ENCODE measurements at places on chromosomes 12 and 14.

DNA sequence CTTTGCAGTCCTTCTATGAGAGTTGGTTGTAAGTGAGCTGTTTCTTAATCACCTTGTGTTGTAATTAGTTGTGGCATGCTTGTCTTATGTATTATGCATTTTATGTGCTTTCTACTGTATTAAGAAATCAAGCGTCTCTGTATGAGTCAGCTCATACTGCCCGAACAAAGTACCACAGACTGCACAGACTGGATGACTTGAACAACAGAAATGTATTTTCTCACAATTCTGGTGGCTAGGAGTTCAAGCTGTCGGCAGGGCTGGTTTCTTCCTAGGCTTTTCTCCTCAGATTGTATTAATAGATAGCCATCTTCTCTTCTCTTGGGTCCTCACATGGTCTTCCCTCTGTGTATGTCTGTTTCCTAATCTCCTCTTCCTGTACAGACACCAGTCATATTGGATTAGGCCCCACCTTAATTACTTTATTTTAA, 77.7 kb downstream of the FLRT2 start:
- no peaks in the 10 kb centered on the region for H3K27me3 ChIP-seq
- no peaks in the 10 kb centered on the region for H3K4me1 ChIP-seq
- H3K4me3 ChIP-seq, result no peak overlapping the region
- no peak overlapping the region for H3K27ac ChIP-seq
- DNase-seq, result no peak

DNA sequence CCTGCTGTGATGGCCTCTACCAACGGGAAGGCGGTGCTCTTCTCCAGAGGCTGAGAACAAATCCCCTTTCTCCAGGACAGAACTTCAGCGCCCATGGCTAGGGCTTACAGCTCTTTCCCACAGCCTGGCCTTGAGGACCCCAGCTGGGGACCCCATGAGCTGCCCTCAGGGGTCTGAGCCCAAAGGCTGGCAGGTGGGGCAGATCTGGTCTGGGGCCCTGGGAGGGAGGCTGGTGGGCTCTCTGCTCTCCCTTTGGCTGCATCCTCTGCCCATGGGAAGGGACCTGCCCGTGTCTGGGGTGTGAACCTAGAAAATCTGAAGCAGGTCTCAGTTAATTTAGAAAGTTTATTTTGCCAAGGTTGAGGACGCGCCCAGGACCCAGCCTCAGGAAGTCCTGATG, 322.1 kb downstream of the ADGRD1 start:
- DNase-seq, result no peak
- no peaks in the 10 kb centered on the region for H3K4me1 ChIP-seq
- H3K36me3 ChIP-seq, result no peaks in the 10 kb centered on the region
- H3K27me3 ChIP-seq, result no peaks in the 10 kb centered on the region
- no peak overlapping the region for H3K27ac ChIP-seq

GRCh38 chr12:54824402-54824801, 29.9 kb upstream of the MUCL1 start:
- no peak for DNase-seq
- no peaks in the 10 kb centered on the region for H3K4me1 ChIP-seq
- H3K27ac ChIP-seq, result no peak overlapping the region
- no peak overlapping the region for H3K4me3 ChIP-seq
- H3K27me3 ChIP-seq, result no peaks in the 10 kb centered on the region

DNA sequence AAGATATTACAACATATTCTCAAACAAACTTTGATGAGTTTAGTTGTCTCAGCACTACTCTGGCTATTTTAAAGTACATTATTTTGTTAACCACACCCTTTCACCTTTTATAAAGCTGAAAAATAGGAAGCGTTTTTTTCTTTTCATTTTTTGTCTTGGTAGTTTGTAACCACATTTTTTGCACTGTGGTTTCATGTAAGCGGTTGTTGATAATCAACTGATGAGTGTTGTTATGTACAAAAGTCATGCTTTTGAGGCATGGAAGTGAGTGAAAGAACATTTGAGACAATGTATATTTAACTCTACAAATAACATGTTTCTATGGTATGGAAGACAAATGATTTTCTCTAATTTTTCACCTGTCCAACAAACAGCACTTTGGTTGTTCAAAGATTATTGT, 52.1 kb upstream of the ATP2B1 start:
- no peak overlapping the region for H3K27ac ChIP-seq
- H3K36me3 ChIP-seq, result no peaks in the 10 kb centered on the region
- peaks cover 32% of the 10 kb centered on the region for H3K4me1 ChIP-seq
- no peak for DNase-seq
- H3K4me3 ChIP-seq, result no peak overlapping the region

DNA sequence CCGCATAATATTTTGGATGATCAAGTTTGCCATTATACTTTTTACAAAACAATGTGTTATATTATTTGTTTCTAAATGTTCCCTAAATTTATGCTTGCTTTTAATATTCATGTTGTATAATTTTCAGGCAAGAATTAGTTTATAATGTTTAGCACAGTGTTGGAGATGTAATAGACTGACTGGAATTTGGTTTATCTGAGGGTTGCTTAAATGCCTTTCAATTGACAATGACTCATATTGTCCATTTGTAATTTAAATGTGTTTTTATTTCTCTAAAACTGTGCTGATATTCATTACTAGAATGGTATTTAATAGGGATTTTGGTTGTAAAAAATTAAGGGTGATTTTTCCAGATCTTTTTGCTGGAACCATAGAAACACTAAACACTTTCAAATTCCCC, 788.4 kb downstream of the SLC6A15 start:
- no peak overlapping the region for H3K4me3 ChIP-seq
- no peak for DNase-seq
- H3K27ac ChIP-seq, result no peak overlapping the region

GRCh38 chr12:59040656-59041055, 120.4 kb upstream of the LRIG3 start:
- no peaks in the 10 kb centered on the region for H3K36me3 ChIP-seq
- H3K27me3 ChIP-seq, result no peaks in the 10 kb centered on the region
- no peaks in the 10 kb centered on the region for H3K4me1 ChIP-seq
- no peak overlapping the region for H3K27ac ChIP-seq
- no peak overlapping the region for H3K4me3 ChIP-seq

GRCh38 chr12:98757455-98757854, 112.4 kb downstream of the APAF1 start:
- no peak overlapping the region for H3K4me3 ChIP-seq
- H3K27me3 ChIP-seq, result no peaks in the 10 kb centered on the region
- no peak for DNase-seq
- H3K4me1 ChIP-seq, result peaks cover 10% of the 10 kb centered on the region
